ENCODE measurements at places on chromosomes 2 and 18.

GRCh38 chr2:147450661-147451510, 393.9 kb upstream of the ACVR2A start:
- no peak for DNase-seq

DNA sequence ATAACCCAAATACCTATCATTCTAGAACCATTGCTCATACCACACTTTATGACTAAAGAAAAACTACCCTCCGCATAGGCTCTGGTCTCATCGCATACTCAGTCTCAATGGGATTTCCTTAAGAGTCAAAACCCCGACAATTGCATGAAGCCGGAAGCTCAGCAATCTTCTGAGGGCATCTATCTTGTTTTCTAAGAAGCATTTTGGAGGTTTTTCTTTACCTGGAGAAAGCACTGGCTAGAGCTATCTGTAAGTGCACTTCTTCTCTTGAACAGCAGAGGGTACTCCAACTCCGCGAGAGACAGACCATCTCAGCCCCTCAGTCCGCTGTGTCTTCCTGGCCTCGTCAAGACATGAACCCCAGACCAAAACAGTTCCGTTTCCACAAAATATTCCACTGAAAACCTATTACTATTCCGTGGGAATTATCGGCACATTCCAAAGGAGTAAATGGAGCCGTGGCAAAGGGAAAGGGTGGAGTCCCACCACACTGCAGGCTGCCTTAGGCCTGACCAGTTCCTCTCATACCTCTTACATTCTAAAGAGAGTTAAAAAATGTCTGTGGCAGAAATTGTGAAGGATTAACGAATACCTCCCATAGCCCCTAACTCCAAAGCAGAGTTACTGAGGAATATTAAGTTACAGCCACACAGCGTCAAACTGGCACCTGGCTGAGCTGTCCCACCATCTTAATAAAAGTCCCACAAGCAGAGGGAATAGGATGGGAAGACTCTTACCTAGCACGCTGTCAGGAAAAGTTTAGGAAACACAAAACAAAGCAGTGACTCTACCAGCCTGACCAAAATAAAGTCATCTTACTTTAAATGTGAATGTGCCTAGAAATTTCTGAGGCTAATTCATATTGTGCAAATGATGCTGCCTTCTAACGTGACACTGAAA, 325.6 kb upstream of the VRK2 start:
- DNase-seq = peak; percentile 50

GRCh38 chr2:128402911-128403670, 84.4 kb upstream of the HS6ST1 start:
- no peak for DNase-seq

DNA sequence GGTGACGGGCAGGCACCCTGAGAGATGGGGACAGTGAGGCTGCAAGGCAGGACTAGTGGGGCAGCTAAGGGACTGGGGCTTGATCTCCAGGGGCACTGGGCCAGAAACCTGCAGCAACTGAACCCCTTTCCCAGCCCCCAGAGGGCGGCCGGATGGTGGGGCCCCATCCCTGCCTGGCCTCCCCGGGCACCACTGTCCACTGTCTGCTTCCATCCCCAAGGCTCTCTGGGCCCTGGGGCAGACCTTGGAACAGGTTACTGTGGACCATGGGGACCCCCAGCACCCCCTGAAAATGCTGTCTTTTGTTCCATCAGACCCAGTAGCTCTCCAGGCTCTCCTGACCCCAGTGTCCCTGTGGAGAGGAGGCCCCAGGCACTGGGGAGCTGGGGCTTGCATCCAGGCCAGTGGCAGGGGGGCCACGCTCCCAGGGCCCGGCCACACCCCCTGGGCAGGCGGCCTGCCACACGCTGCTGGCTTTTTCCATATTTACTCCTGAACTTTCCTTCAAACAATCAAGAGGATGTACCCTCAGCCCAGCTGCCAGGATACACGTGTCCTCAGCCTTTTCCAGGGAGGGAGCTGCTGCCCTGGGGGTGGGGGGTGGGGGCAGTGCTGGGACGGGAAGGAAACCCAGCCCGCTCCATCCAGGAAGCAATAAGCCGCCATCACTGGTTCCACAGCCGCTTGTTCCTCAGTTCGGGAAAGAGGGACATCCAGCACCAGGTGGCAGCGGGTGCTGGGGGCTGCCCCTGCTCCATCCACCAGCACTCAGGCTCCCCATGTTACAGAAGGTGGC, 102.3 kb upstream of the ODC1 start:
- no peak for DNase-seq

DNA sequence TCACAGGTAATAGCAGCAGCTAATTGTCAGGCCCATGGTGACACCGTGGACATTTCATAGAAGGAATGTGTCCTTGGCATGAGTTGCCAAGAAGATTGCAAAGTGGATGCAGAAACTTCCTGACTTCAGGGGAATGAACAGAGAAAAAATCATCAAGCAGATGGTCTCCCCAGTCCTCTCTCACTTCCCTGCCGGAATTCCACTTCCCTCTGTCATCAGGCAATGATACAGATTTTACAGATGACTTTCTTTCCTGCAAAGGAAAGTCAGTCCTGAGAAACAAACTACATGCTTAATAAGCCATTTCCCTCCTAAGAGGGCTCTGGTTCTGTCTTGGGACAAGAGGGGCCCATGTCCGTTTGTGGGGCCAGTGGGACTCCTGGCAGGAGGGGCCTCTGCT, 45.7 kb downstream of the KCNF1 start:
- no peak for DNase-seq

GRCh38 chr2:240586919-240587800, 626 bp downstream of the CAPN10 start:
- no peak for DNase-seq

- no peak for DNase-seq
Observed at GRCh38 chr2:207792244-207792785, 22.6 kb upstream of the FZD5 start.

DNA sequence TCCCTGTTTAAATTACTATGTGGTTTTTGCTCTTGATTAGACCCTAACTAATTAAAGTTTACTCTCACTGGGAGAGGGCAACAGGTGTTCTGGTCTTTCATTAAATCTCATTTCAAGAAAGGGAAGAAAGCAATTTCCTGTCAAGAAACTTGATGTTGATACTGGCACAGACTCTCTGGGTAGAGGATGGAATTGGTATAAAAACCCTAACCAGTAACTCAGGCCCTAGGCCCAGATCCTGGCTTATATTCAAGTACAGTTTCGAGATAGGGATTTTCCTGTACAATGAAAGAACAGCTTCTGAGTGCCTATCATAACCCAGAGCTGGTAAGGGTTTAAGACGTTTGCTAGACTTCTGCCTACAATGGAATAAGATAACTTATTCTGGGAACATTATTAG, 61.6 kb upstream of the ACYP2 start:
- no peak for DNase-seq

DNA sequence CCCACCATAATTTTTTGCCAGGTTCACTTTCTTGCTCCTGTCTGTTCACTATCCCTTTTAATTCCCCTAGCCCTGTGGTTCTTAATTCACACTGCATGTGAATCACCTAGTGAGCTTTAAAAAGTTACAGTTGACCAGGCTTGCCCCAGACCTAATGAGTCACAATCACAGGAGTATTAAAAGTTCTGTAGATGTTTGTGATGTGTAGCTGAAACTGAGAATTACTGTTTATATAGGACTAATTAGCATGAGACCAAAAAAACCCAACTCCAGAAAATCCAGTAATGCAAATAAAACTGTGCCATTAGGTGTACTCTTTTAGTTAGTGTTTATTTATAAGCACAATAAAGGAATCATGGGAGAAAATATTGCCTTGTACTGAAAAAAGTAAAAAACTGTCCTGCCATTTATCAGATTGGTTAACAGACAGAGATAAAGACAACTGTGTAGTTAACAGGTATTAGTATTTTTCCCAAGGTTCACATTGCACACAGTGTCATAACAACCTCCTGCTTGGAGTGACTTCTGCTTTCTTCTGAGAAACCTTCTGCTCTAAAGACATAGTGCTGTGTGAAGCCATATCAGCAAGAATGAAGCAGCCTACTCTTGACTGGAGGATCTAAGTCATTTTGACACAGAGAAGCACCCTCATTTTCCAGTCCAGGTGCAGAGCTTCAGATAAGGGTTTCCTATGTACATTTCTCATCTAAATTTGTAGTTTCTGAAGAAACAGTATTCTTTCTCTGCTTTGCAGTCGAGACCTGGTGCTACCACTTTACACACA, 39.0 kb downstream of the VAPA start:
- no peak for DNase-seq

DNA sequence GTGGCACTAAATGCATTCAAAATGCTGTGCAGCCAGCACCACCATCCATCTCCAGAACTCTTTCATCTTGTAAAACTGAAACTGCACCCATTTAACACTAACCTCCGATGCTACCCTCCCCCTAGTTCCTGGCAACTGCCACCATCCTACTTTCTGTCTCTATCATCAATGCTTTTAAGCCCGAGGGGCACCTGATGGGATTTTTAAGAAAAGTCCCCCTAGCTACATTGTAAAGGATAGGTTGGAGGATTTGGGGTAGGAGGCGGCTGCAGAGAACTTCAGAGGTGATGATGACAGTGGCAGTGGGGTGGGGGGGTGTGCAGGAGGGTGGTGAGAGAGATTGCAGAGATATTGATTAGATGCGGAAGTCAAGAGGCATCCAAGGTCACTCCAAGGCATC, 10.8 kb upstream of the YWHAQ start:
- no peak for DNase-seq

DNA sequence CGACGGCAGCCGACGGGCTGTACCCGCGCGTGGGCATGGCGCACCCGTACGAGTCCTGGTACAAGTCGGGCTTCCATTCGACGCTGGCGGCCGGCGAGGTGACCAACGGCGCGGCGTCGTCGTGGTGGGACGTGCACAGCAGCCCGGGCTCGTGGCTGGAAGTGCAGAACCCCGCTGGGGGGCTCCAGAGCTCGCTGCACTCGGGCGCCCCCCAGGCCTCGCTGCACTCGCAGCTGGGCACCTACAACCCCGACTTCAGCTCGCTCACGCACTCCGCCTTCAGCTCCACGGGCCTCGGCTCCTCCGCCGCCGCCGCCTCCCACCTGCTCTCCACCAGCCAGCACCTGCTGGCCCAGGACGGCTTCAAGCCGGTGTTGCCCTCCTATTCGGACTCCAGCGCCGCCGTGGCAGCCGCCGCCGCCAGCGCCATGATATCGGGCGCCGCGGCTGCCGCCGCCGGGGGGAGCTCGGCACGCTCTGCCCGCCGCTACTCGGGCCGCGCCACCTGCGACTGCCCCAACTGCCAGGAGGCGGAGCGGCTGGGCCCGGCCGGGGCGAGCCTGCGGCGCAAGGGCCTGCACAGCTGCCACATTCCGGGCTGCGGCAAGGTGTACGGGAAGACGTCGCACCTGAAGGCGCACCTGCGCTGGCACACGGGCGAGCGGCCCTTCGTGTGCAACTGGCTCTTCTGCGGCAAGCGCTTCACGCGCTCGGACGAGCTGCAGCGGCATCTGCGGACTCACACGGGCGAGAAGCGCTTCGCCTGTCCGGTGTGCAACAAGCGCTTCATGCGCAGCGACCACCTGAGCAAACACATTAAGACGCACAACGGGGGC, 2.0 kb downstream of the SP9 start:
- peak; percentile 48 for DNase-seq

- DNase-seq = no peak
Observed at GRCh38 chr18:22466608-22467395, 49.1 kb upstream of the CTAGE1 start.

- no peak for DNase-seq
Observed at GRCh38 chr18:12750076-12750714, 47.4 kb downstream of the PSMG2 start.

GRCh38 chr2:181848261-181848886, 43.2 kb upstream of the ITPRID2 start:
- DNase-seq = no peak

DNA sequence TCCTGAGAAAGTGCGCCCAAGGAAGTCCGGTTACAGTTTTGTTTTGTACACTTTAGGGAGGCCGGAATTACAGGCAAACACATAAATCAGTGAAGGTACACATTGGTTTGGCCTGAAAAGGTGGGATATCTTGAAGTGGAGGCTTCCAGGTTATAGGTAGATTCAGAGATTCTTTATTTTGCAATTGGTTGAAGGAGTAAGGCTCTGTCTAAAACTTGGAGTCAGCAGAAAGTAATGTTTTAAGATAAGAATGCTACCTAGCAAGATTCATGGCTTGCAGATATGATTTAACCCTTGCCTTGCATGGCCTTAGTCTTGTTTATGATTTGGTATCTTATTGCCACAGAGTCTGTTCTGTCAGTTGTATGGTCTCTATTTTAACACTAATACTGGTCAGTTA, 165.9 kb upstream of the NDUFV2 start:
- DNase-seq = no peak

DNA sequence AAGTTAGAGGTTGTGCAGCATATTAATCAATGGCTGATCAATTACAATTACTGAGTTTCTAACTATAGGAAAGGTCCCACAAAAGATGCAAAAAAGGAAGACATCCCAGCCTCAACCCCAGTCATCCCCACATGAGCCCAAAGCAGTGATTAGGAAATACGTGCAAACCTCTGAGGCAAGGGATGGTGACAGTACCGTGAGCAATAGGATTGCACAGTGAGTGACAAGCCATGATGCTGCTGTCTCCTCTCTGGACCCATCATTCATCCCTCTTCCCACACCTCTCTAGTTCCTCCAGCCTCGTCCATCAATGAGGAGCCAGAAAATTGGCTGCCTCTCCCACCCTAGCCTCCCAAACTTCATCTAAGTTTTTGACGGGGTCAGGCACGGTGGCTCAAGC, 4.0 kb upstream of the SLC11A1 start:
- DNase-seq = no peak

DNA sequence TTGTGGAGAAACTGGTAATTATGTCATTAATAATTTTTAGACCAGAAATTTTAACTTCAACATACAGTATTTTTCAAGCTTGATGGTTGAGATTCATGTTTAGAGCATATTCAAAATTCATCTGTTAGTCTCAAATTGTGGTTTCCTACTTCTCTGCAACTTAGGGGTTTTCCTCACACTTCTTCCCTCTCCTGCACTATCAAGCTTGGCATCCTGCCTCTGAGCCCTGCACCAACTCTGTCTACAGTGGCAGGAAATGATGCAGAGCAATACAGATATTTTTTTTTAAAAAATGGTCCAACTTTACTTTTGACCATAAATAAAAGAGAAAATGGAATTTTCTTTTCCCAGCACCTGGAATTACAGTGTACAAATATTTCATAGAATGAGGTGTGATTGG, 247.3 kb downstream of the NUP35 start:
- DNase-seq = no peak

DNA sequence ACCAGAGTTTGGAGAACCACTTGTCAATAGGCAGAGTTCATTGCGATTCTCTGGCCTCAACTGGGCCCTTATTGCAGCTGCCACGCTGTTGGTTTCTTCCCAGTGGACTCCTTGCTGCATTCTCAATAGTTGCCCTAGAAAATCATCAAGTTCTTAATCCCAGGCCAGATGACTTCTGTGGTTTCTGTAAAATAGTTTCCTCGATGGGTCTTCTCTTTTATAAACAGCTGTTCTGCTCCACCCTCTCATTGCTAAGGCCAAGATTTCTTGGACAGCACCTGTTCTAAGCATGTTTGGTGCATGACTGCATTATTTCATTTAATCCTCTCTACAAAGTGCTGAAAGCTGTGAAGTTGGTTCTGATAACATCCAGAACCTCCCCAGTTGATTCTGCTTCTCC, 131.0 kb downstream of the BCL2L11 start:
- DNase-seq = no peak

GRCh38 chr2:172403402-172403801, 24.0 kb upstream of the ITGA6 start:
- no peak for DNase-seq

GRCh38 chr18:10685484-10685883, 159.7 kb downstream of the NAPG start:
- no peak for DNase-seq

GRCh38 chr2:77322431-77322830, 199.7 kb downstream of the LRRTM4 start:
- no peak for DNase-seq

GRCh38 chr18:21386523-21387240, 144.7 kb downstream of the GREB1L start:
- DNase-seq = no peak
